ENCODE measurements at places on chromosomes 4 and X.

- no peak for DNase-seq
Measured at GRCh38 chrX:129706400-129707072, 32.2 kb upstream of the XPNPEP2 start.

DNA sequence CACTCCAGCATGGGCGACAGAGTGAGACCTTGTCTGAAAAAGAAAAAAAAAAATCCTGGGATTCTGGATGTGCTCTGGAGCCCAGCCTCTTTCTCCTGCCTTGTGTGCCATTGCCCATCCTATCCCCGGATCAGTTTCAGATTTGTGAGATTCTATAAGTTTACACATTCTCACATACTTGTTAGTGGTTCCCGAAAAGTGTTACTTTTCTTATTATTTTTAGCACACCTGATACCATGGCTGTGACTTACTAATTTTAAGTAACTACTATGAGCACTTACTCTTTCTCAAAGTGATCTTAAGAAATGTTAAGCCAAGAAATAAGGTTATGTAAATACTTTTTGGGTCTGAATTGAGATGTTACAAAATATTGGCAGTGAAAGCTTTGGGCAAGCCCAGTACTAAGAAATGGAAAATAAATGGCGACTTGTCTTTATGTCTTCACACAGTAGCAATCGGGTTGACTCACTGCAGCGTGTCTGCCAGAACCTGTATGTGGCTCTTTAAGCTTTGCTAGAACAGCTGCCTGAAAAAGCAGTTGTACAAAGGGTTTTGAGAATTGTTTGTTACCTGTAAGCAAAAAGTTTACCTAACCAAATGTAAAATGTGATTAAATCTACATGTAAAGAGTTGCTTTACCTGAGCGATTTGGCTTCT lies 118.7 kb downstream of the KLHL8 start:
- DNase-seq, result no peak

DNA sequence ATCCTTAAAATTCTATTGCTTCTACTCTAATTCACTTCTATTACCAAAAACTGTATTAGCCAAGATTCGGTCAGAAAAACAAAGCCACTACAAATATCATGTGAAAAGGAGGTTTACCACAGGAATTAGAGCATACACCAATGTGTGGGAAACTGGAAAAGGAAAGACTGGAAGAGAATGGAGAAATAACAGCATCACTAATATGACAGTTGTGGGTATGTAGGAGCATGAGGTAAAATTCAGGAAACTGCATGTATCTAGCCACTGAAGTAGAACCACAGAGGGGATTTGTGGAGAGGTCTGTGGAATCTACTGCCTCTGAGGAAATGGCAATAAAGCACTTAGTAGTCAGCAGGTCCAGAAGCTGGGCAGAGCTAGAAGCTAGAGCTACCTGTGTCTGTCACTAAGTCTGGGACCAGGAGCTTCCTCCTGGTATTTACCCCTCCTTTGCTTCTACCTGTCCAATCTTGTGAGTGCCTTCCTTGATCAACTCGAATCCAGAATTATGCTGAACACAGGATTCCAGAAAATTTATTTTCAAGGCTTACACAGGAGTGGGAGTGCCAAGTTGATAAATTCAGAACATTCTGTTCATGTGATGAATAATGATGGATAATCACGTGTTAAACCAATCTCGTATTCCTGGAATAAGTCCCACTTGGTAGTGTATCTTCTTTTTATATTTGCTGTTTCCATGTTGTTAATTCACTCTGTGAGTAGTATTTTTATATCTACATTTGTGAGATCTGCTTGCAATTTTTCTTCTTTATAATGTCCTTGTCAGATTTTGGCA lies 52.6 kb downstream of the NAF1 start:
- no peak for DNase-seq

DNA sequence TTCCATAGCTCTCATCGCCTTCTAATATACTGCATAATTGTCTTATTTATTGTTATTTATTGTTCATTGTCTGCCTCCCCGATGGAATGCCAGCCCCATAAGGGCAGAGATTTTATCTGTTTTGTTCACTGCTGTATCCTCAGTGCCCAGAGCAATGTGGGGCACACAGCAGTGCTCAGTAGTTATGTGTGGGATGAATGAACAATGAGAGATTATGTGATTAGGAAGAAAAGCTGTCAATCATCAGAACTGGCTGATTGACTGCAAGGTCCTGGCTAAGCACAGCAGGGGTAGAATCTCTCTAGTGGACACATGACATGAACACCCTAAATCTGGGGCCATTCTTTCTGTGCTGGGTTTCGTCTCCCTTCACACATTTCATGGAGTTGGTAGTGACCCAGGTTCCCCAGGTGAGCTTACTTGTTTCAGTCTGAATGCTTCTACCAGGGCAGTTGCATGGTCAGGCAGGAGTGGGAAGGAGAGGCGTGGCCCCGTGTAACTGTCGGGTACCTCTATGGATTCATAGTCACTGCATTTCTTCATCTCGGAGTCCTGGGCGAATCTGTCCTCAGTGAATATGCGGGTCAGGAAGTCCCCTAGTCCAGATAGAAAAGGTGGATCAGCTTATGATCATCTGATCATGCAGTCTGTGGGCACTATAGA lies 12.6 kb downstream of the PPEF2 start:
- DNase-seq, result no peak

GRCh38 chr4:150155391-150155790 lies 77.1 kb downstream of the DCLK2 start:
- no peak for DNase-seq

GRCh38 chrX:2863646-2864045 lies 34.9 kb downstream of the GYG2 start:
- DNase-seq, result no peak

DNA sequence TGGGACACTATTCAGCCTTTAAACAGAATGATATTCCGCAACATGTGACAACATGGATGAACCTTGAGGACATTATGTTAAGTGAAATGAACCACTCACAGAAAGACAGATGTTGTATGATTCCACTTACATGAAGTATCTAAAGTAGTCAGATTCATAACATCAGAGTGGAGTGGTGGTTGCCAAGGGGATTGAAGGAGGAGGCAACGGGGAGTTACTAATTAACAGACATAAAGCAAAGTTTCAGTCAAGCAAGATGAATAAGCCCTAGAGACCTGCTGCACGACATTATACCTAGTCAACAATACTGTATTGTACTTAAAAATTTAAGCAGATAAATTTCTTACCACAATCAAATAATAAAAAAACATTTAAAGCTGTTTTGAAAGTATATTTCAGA lies 105.0 kb upstream of the NR0B1 start:
- DNase-seq, result no peak

DNA sequence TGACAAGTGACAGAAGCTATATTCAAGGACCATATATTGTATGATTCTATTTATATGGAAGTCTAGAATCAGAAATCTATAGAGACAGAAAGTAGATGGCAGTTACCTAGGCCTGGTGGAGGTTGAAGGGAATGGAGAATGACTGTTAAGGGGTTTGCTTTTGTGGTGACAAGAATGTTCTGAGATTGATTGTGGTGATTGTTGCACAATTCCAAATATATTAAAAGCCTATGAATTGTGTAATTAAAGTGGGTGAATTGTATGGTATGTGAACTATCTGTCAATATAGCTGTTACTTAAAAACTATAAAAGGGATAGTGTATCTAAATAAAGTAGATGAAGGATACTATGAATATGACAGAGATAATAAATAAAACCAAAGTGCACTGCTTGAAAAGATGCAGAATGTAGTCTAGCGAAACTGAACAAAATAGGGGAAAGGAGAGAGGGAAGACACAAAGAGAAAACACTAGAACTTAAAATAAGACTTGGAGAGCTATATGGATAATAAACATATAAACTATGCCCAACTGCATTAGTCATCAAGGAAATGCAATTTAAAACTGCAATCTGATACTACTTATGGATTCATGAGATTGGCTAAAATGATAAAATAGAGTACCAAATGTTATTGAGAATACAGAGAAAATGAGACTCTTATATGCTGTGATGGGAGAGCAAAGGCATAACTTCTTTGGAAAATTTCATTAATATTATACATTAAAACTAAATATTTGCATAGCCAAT lies 82.1 kb upstream of the BANK1 start:
- no peak for DNase-seq

DNA sequence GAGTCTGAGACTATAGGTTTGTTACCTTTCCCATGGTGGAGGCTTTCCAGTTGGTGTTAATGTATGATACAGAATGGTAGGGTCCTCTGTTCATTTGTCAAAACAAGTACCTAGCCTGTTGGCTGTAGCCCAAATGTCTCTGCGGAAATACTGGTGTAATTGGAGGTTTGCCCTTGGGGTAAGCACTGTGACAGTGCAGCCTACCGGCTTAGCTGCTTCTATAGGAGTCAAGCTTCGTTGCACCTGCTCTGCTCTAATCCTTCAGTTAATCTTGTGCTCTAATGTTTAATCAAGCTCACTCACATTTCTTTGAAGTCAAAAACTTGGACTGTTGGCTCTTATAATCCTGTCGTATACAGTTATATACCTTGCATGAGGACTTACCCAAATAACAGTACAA lies 203.4 kb downstream of the CCNG2 start:
- DNase-seq, result no peak

- DNase-seq, result no peak
Measured at GRCh38 chr4:106362086-106362825, 6.3 kb downstream of the GIMD1 start.

DNA sequence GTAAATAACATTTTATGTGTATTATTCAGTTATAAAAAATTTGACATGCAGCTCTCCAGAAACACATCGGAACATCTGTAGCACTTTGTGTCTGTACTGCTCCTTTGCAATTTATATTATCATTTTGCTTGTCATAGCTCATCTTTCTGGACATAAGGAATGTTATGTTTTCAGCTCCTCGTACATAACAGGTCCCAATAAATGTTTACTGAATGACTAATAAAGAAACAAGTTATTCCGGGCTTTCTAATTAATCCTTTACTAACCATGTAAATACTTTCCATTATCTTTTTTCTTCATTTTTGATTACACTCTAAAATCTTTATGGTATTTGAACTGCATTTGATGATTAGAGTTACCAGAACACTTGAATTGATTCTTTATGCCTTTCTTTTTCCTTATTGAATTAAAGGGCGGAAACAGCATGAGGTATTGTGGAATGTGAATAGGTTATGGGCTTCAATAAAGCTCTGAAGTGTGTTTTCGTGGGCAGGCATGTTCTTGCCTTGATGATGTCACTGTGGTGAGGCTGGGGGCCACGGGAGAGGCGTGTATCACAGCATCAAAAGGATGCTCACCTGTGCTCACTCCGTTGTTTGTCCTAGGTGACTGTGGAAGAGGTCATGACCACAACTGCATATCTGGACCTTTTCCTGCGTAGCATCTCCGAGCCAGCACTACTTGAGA lies 131.6 kb downstream of the GATB start:
- no peak for DNase-seq

- peak; percentile 61 for DNase-seq
Measured at GRCh38 chrX:2690856-2691542, at the start of gene CD99. CD99 (plus strand) TSS chrX:2691295; CDS start chrX:2691361, 66 bp downstream.

Measured in brain pericyte (primary cell).